Right kidney (tissue), 9 donors: ENCODE measurements at places on chromosomes 1 and 21.

DNA sequence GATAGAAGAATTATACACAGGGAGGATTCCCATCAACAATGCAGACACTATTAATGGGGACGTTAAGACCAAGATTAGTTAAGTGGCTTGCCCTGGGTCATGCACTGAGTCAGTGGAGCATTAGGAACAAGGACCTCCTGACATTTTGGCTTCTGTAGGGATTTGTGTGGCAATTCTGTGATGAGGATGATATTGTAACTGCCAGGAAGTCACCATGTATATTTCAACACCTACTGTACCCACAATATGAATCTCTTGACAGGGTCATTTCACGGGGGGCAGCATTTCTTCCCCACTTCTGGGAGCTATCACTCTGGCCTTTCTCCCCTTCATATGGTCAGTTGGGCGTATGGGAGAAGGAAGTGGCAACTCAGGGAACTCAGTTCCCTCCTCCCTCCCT is 134.9 kb downstream of the RUNX1 start:
- no peak for DNase-seq

DNA sequence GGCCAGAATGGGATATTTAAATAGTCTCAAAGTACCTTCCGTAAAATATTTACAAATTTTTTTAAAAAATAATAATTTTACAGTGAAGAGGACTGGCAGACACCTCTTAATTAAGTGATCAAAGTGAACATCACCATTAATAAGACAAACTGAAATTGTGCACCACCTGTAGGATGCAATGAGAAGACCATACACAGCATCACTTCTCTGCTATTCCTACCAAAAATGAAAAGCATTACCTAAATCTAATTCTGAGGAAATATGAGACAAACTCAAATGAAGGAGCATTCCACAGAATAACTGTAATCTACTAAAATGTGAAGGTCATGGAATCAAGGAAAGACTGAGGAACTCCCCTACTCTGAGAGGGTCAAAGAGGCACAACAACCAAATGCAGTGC is 68.2 kb upstream of the PRDX6 start:
- no peak for DNase-seq

DNA sequence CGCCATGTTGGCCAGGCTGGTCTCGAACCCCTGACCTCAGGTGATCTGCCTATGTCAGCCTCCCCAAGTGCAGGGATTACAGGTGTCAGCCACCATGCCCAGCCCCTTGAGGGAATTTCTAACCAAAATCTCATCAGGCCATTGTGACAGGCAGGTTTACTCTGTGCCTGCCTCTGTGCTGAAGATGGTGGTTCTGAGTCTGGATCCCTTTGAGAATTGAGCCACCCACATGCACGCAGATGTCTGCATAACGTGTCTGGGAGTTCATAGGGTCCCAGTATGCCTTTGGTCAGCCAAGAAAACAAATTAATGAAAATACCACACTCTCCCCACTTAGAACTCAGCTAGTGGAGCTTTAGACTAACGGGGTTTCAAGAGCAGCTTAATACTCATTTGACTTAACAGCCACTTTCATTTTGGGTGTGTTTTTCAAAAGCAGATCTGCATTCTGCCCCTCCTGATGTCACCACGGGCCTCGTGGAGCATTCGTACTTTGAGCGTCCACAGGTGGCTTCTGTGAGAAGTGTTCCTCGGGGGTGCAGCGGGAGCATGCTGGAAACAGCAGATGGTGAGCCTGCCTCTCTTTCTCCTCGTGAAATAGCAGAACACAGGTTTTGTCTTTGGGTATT is 45.3 kb downstream of the DIP2A start:
- DNase-seq = no peak

DNA sequence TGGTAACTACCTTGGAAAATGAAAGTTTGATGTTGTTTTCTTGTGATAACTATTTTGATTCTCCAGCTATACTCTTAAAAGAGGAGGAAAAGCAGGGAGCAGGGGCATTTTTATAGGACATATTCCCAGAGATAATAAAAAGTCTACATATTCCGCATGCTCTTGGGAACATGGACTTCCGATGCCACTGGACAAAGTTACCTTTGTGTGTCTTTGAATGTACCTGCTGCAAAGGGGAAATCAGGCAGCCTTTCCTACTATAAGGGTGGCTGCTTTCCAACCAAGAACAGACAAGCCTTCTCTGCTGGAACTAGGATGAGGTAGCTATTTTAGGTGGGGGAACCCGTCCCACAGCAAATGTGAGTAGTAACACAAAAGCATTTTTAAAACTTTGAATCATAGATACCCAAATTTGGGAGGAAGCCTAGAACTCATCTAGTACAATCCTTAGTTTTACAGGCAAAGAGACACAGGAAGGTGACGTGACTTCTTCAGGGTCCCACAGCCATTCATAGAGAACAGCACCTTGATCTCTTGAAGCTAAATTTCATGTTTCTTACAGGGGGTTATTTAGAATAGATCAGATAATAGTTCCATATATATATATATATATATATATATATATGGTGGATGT is 179.9 kb downstream of the FASLG start:
- no peak for DNase-seq

GRCh38 chr1:237677979-237678378 is 212.7 kb downstream of the ZP4 start:
- DNase-seq = peak; percentile 8

DNA sequence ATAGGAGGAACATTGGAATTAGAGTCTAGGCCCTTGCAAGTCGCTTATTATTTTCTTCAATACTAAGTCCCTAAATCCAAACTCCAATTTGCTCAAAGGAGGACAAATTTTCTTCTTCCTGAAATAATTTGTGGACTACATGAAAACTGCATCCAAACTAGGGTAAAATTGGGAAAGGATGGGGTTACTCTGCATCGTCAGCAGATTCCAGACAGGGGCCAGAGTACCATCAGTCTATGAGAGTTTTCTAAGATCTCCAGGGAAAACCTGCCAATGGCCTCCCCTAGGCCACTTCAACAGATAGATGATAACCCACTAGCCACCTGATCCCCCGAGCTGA is 508 bp downstream of the HEYL start:
- no peak for DNase-seq

DNA sequence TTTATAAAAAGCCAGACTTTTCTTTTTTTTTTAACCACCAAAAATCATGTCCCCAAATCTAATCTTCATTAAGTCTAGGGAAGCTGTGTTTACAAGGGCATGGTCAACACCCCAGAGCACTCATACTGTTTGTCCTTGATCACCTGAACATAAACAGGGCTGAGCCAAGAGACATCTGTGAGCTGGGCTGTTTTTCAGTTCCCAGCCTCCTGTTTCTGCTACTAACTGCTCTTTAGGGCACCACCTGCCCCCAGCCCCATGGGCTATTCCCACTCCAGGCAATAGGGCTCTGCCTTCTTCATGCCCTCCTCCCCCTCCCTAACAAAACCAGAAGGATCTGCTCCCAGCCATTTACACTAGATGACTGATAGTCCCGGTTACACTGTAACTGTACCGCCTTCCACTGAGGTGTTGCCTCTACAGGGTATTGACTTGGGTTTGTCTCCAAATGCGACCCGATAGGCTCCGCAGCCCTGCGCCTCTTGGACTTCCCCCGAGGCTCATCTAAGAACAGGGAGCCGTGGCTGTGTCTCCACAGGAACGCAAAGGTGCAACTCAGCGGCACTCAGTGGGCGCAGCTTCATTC is 11.7 kb upstream of the SLC26A9 start:
- DNase-seq = no peak

DNA sequence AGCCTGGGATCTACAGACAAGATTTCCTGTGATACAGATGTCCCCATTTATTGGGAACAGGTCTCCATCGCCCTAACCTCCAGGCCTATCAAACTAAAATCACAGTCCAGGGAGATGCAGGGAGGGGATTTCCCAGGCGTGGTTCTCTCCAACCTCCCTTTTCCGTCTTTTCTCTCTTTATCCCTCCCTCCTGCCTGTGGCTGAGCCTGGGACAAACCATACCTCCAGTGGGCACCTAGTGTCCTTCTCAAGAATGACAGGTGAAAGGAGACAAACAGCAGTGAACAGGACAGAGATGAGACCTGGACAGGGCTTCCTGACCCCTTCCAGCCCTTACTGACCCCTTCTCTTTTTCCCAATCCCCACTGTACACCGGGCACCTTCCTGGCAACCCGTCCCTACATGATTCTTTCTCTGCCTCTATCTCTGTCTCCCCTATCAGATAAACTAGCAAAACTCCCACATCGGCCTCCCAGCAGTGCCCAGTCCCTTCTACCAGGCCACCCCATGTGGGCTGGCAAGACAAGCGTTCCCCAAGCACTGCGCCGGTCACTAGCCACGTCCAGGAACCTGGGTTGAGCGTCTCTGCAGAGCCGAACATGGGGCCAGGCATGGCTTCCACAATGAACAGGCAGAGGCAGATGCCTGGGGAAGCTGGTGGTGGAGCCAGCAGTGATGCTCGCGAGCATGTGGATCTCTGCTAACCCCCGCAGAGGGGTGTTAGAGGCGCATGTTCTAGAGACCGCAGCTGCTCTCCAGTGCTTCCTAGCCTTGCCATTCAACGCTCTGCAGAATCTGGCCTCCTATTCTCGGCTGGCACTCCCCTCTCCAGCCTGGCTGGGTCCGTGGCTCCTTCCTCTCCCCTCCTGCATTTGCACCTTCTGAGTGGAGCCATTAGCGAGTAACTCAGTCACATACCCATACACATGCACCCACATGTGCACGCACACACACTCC is 54.7 kb downstream of the ELK4 start:
- DNase-seq = peak; percentile 2

DNA sequence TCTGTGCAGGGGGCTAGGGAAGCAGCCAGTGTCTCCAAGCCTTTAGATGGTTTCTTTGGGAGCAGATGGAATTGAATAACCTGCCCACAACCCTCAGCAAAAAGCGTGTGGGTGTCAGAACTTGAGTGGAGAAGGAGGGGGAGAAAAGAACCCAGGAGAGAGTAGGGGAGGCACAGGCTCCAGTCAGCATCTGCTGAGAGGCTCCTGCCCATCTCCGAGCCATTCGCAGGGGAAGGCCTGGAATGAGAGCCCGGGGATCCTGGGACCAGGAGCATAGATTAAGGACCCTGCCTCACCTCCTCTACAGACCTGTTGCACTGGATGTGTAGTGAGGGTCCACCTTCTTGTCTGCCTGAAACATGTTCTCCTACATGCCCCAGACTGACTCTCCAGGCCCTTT is 16.3 kb downstream of the TMEM81 start:
- no peak for DNase-seq

DNA sequence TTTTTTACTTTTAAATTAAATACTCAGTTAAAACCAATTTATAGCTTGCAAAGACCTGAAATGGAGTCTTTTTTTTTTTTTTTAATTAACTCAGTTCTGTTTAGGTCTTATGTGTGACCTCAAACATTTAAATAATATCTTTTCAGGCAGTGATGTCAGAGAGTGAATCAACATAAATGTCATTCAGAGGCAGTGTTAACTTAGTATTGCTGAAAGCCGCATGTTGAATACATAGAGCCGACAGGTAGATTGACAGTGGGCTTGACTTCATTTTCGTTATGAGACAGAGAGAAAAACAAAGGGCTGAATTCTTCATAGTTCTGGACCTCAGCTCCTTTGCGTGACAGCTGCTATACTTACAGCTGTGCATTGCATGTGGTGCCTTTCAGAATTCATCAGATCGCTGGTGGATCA is 51.5 kb downstream of the PRDM2 start:
- no peak for DNase-seq
